Hair follicle dermal papilla cell (primary cell): ENCODE measurements at places on chromosomes 7 and 10. TPM values are rescaled to one million over a fixed set of nuclear protein-coding genes. Genes with fewer than 3 reads are reported as not detected.

The CTTNBP2 gene
- 0.32 and 0.49 TPM in 2 replicates for total RNA-seq

The DMBT1 gene
- total RNA-seq: 0.12 and 0.16 TPM in 2 replicates

The ZNF467 gene
- 0.36 and 1.5 TPM in 2 replicates for total RNA-seq

The TRPV5 gene
- not detected in 2 replicates for total RNA-seq

The CAMK1D gene
- 1.1 and 1.6 TPM in 2 replicates for total RNA-seq

The RADIL gene
- total RNA-seq: 0.81 and 2.3 TPM in 2 replicates

The MMP21 gene
- 0.12 TPM in 1 of 2 replicates, not detected in the other for total RNA-seq

The C10orf90 gene
- total RNA-seq: 0.12 TPM in 1 of 2 replicates, not detected in the other

The CELF2 gene
- total RNA-seq: 24.7 and 26.1 TPM in 2 replicates

The HNRNPH3 gene
- total RNA-seq: 12.1 and 12.5 TPM in 2 replicates

The ITIH2 gene
- total RNA-seq: not detected in 2 replicates

The ERVW-1 gene
- total RNA-seq: not detected in 2 replicates

The TAS2R4 gene
- total RNA-seq: 0.61 and 0.81 TPM in 2 replicates

The ICA1 gene
- total RNA-seq: 0.12 and 0.32 TPM in 2 replicates

The SDK1 gene
- total RNA-seq: 0.16 and 0.24 TPM in 2 replicates

The PPP2R2D gene
- total RNA-seq: 24.7 and 25.8 TPM in 2 replicates

The MPP7 gene
- 0.12 and 0.16 TPM in 2 replicates for total RNA-seq

The OR6V1 gene
- total RNA-seq: not detected in 2 replicates

The FAM25G gene
- not detected in 2 replicates for total RNA-seq

The OIT3 gene
- total RNA-seq: 0.32 TPM in 1 of 2 replicates, not detected in the other

The NFKB2 gene
- total RNA-seq: 24.2 and 27.9 TPM in 2 replicates

The RAMP3 gene
- total RNA-seq: 0.24 TPM in 1 of 2 replicates, not detected in the other

The BUD23 gene
- total RNA-seq: 32.0 and 37.5 TPM in 2 replicates
